ENCODE measurements at places on chromosomes 4 and X.

- DNase-seq: no peak
These were observed 141.8 kb upstream of the NALF2 start for GRCh38 chrX:69362354-69362753.

- no peak for DNase-seq
These were observed 1000.1 kb upstream of the LCORL start for GRCh38 chr4:19021617-19022016.

- no peak for DNase-seq
These were observed 88.6 kb downstream of the PLS3 start for GRCh38 chrX:115649461-115650063.

DNA sequence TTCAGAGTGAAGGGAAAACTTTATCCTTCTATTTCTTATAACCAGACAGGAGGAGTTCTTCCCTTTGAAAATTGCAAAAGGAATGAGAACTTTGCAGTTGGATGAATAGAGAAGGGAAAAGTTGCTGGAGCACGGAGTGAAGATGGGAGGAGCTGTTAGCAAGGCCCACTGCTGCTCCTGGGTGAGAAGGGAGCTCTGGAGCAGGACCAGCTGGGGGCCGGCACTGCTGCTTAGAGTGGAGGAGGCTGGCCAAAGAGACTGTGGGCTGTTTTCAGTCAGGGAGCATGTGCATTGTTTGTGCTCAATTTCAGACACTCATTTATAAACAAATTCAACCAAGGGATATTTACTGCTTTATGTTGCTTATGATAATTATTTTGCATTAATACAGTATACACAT is 164.2 kb downstream of the STIM2 start:
- DNase-seq: no peak

DNA sequence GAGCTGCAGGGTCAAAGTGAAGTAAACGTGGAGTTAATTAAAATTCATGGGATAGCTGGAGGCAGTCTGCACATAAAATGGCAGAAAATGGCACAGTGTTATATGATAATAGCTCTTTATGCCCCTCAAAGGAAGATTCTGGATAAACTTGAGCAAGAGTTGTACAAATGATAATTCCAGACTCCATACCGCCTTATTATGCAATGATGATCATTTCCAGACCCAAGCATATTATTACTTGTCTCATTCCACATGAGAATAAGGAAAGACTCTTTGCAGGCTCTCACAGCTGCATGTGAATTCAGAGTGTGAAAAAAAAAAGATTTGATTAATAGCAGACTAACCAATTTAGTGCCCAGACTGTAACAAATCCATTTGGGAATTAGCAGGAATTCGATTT is 105.4 kb downstream of the STK32B start:
- peak; percentile 33 for DNase-seq

- no peak for DNase-seq
These were observed 86.3 kb downstream of the RTL9 start for GRCh38 chrX:110444996-110445395.

GRCh38 chrX:31604629-31605221 is 532.9 kb upstream of the FTHL17 start:
- no peak for DNase-seq

- DNase-seq: no peak
These were observed 143.9 kb downstream of the SHOX start for GRCh38 chrX:774536-774935.

- DNase-seq: no peak
These were observed 368.0 kb upstream of the TECRL start for GRCh38 chr4:64777286-64777685.

DNA sequence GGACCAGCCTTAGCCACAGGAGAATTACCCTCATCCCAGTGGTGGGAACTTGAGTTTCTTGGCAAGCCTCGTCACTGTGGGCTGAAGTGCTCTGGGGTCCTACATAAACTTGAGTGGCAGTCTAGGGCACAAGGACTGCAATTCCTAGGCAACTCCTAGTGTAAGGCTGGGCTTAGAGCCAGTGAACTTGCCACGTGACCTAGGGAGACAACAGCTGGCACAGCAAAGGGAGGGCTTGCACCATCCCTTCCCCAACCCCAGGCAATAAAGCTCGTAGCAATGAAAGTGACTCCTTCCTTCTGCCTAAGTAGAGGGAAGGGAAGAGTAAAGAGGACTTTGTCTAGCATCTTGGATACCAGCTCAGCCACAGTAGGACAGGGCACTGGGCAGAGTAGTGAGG is 81.8 kb downstream of the TEX11 start:
- peak; percentile 10 for DNase-seq

- no peak for DNase-seq
These were observed 229.7 kb downstream of the EVC2 start for GRCh38 chr4:5478697-5479096.

DNA sequence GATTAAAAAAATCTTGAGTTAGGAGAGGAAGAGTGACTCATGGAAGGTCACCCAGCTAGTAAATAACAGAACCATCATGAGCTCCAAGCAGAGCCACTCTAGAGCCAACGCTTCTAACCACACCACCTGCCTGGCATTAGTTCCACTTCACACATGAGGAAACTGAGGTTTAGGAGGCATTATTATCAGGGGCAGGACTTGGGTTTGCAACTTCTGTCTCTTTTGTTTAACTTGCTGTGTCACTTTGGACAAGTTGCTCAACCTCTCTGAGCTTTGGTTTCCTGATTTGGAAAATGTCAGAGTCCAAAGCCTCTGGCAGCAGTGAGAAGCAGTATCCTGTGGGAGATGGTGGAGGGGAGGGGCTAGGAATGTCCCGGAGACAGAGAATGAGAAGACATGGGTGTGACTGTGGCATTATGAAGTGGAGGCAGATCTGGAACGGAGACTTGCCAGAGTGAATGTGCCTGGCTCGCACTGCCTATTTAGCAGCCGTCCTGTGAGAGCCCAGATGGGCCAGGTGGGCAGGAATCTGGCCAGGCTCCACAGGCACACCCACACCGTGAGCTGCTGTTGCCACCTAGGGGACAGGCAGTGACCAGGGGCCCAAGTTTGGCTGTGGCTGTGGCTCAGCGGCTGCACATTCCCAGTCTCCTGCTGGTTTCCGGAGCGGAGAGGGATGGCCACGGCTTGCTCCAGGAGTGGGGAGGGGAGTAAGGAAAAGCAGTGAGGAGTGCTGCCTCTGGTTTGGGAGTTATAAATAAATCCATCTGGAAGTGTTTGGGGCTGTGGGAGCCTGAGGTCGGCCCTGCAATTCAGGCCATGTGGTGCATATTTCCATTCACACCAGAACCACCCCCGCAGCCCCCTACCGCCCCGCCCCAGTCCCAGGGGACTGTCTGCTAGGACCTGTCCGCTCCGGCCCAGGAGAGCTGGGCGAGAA is 93.4 kb downstream of the NHSL2 start:
- peak; percentile 72 for DNase-seq

DNA sequence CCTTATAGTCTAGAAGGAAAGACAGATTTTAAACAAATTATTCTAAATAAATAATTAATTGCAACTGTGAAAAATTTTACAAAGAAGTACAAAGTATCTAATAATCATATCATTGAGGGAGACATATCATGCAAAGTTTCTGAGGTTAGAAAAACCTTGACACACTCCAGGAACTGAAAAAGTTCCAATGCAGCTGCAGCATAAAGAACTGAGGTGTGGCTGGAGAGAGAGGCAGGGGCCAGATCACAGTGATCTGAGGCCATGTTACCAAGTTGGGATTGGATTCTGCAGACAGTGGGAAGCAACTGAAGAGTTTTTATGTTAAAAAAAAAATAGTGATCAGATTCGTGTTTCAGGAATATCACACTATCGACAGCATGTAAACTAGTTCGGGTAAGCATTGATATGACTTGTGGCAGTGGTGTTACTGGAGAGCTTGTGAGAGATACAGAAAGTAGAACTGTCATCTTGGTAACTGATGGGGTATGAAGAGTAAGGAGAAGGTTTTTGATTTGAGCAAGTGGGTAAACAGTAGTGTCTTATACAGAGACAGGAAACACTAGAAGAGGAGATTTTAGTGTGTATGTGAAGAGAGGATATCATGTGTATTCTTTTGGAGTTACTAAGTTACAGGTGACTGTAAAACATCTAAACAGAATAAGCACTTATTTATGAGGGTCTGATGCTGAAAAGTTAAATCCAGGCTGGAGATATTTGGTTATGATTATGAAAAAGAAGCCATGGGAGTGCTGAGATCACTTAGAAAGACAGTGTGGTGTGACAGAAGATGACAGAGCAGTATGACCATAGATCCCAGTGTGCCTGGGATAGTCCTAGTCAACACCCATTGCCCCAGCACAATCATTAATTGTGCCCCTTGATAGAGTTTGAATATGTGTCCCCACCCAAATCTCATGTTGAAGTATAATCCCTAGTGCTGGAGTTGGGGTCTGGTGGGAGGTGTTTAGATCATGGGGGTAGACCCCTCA is 15.6 kb upstream of the SPRY1 start:
- DNase-seq: no peak

DNA sequence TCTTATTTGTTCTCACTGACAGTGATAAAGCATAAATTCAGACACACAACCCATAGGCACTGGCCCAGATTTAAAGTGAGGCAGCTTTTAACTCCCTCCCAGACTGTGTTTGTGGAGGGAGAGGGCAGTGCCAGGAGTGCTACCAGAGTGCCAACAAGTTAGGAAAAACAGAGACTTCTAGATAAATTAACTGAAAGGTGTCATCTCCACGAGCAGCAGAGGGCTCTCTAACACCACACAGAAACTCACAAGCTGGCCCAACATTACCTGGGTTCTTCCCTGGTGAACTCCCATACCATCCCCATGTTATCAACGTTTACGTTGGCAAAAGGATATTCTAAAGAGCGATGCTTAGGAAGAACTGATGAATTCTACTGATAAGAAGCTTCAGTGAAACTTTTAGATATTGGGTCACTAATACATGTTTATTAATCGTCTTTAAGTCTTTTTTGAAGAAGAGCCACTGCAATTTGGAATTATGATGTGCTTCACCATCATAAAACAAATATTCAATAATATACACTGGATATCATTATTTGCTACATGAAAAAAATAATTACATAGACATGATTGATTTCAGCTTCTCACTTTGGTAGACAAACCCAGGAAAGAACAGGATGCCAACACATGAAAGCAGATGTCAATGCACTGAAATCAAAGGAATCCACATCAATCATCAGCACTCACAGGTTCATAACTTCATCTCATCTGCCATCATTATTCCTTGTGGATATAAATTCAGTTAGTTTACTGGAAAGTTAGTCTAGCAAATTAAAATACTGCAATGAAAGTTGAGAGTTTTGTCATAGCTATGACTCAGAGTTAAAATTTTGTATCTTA is 121.2 kb upstream of the NAP1L5 start:
- no peak for DNase-seq

- DNase-seq: no peak
These were observed 55.8 kb downstream of the MBNL3 start for GRCh38 chrX:132433001-132433400.

DNA sequence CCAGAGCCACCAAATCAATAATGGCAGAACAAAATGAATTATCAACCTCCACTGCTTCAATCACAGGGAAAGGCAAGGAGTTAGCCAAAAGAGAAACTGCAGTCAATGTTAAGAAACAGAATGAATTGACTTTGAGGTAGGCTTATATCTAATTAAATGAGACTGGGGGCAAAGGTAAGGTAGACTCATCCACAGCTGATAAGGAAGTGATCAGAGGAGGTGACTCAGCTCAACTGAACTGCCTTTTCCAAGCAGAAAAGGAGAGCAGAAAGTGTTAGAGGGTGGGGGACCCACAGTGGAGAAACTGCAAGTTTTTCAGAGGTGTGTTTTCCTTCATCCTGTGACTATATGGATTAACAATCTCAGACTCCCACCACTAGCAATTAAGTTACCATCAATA is 345.8 kb upstream of the PPARGC1A start:
- DNase-seq: no peak

GRCh38 chrX:49960061-49960460 is 37.7 kb downstream of the CLCN5 start:
- DNase-seq: peak; percentile 31

DNA sequence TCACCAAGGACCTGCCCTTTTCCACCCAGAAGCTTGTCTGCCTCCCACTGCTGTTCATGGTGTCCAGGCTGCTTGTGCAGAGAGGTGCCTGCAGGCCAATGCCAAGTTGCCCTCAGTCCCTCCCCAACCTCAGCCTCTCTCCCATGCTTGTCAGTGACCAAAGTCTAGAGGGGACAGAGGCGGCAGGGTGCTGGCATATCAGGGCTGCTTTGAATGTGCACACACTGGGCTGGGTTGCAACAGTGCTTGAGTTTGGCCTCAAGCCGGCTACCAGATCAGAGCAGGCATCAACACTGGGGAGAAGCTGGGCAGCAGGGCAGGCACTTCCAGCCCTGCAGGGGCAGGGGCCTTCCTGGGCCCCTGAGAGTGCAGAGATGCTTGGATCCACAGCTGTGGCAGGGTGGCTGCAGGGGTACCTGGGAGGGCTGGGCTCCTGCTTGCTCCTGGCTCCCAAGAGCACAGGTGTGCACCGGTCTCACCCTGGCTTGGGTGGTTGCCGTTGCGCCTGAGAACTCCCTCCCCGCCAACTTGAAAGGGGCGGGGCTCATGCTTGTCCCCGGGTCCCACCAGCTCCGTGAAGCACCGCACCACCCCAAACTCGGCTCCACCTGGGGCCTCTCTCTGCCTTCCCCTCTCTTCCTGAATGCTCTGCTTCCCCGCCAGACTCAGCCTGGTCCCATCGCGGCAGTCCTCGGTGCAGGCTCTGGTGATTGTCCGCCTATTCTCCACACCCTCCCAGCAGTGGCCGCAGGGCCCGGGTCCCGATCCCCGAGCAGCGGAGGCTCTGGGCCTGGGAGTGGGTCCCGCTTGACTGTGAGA is 1681.9 kb upstream of the ADGRL3 start:
- no peak for DNase-seq

- DNase-seq: no peak
These were observed 89.7 kb upstream of the RAB40AL start for GRCh38 chrX:102847362-102847761.

DNA sequence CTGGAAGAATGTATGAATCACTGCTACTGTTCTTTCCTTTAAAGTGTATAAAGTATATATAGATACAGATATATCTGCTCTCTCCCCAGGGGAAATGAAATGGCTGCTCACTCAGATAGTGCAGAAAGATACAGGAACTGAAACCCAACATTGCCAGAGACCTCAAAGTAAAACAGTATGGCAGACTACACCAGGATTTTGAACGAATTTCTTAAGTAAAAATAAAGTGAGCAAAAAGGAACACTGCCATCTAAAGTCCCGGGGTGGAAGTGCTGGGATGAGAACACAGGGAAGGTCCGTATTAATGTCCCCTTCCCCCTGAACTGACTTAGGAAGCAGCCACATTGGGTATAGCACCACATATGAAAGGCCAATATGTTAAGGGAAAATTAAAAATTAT is 93.4 kb downstream of the TMA16 start:
- no peak for DNase-seq

- DNase-seq: no peak
These were observed 991.9 kb downstream of the NLGN4X start for GRCh38 chrX:5236749-5237148.

DNA sequence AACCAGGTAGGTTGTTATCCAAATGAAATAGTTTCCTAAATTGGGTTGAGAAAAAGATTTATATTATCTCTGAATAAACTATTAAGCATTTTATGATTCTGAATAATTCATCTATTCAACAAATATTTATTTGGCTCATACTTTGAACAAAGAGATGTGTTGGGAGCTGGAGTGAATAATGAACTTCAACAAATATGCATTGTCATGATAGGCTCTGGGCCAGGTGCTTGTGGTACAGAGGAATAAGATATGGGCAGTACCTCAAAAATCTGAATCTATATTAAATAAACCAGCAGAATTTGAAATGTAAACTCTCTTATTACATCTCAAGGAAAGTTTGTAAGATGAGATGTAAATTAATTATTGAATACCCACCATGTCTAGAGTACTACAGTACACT is 75.7 kb upstream of the DCLK2 start:
- no peak for DNase-seq

GRCh38 chr4:63717384-63717783 is 691.9 kb downstream of the TECRL start:
- peak; percentile 10 for DNase-seq
